Activated gamma-delta T cell (primary cell): ENCODE measurements at places on chromosomes 12 and 14.

GRCh38 chr12:105906561-105906960 lies 232.2 kb downstream of the NUAK1 start:
- DNase-seq, result no peak

- no peak for DNase-seq
These were observed 101.2 kb upstream of the NCOR2 start for GRCh38 chr12:124668602-124669001.

DNA sequence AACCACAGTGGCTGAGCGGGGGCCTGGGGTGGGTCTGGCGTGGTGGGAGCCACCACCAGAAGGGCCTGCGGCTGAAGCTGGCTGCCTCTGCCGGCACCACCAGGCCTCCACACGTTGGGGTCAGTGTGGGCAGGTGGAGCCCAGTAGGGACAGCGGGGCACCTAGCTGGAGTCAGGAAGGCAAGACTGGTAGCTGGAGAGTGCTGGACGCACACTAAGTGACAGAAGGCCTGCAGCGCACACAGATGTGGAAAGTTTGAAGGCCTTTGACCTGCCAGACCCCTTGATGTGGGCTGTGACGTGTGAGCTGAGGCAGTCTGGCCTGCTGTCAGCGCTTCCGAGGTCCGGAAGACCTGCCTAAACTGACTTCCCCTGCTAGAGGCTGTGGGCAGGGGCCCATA lies 26.3 kb downstream of the RIN3 start:
- DNase-seq, result no peak

DNA sequence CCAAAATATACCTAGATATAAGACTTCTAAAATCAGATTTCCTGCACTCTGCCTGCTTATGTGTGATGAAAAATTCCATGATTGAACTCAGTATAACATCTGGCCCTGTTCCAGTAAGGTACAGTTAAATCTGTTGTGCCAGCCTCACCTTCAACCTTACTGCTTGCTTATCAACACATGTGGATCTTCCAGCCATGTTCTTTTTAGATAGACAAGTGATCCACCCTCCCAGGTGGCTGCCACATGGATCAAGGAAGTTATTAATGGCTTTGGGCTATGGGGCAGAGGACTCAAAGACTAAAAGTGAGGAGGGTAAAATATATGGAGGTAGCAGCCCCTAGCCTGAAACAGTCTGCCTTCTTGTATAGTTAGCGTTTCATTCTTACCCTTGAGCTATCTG lies 25.3 kb upstream of the MAGOHB start:
- no peak for DNase-seq

- DNase-seq, result no peak
These were observed 96.5 kb downstream of the LGMN start for GRCh38 chr14:92651758-92652406.

- no peak for DNase-seq
These were observed 60.3 kb downstream of the ATP2B1 start for GRCh38 chr12:89648211-89648930.

DNA sequence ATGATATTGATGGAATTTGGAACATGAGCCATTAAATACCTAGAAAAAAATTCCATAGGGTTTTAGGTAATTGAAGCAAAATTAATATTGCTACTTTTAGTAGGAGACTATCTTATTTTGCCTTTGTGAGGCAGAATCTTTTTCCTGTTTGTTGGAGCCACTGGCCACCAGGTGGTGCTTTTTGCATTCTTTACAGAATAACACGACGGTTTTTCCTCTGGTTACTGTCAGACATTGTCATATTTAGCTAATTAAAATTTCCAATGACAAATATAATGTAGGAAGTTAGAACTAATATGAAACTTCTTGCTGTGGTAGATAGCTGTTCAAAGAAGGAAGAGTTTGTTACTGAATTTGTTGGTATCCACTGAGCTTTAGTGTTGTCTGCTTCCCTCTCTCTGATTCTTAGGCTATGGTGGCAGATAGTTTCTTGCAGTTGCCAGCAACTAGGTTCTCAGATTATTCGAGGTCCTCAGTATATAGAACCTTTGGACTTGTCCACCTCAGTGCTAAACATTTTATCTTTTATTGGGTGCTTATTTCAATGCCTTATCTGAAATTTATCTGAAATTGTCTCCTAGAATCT lies 25.7 kb downstream of the RAB21 start:
- no peak for DNase-seq

- no peak for DNase-seq
These were observed 158.9 kb downstream of the FBXL14 start for GRCh38 chr12:1435456-1435855.

DNA sequence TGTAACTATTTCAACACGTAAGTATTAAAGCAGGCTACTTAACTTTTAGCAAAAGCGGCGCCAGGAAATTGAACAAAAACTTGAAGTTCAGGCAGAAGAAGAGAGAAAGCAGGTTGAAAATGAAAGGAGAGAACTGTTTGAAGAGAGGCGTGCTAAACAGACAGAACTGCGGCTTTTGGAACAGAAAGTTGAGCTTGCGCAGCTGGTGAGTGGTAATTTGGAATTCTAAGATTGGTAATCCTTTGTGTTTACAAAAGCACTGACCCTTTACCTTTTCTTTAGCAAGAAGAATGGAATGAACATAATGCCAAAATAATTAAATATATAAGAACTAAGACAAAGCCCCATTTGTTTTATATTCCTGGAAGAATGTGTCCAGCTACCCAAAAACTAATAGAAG lies 4.0 kb downstream of the PNN start:
- no peak for DNase-seq

- DNase-seq, result no peak
These were observed 9.3 kb downstream of the ST8SIA1 start for GRCh38 chr12:22325218-22325617.

GRCh38 chr14:75046899-75047298 lies 4.4 kb downstream of the MLH3 start:
- no peak for DNase-seq

GRCh38 chr14:24072436-24072835 lies 1.1 kb downstream of the CPNE6 start:
- DNase-seq, result no peak

DNA sequence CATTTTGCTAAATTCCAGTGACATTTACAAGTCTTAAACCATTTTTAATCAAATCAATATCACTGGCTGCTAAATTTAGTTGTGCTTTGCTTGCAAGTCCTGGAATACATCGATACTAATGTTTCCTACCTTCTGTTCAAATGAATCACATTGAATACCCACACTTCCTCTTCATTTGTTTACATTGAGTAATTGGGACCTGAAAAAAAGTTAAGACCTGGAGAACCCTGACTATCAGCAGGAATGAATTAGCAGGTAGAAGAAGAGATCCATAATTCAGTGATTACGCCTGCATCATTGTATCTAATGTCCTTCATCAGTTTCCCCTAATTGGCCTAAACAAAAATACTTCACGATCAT lies 369.3 kb downstream of the ETNK1 start:
- no peak for DNase-seq

GRCh38 chr14:31550589-31550988 lies 10.6 kb upstream of the NUBPL start:
- DNase-seq, result no peak

- no peak for DNase-seq
These were observed 156.1 kb downstream of the VRK1 start for GRCh38 chr14:96953087-96953874.

DNA sequence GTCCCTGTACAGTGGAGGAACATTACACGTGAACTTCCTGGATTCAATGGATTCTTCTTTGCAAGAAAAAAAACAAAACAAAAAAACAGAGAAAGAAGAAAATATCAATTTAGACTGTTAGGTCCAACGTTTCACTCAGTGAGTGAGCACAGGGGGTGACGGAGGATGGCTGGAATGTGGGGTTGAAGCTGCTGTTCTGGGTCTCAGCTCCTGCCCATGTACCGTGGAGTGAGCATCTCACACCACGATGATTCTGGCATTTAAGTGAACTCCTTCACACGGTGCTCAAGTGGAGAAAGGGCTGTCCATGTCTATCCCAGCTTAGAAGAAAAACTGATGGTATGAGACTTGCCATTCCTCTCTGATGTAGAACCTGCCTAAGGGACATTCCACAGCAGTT lies 23.2 kb downstream of the CCND2 start:
- DNase-seq, result no peak

- DNase-seq, result no peak
These were observed 305.4 kb upstream of the SEL1L start for GRCh38 chr14:81839056-81839455.

DNA sequence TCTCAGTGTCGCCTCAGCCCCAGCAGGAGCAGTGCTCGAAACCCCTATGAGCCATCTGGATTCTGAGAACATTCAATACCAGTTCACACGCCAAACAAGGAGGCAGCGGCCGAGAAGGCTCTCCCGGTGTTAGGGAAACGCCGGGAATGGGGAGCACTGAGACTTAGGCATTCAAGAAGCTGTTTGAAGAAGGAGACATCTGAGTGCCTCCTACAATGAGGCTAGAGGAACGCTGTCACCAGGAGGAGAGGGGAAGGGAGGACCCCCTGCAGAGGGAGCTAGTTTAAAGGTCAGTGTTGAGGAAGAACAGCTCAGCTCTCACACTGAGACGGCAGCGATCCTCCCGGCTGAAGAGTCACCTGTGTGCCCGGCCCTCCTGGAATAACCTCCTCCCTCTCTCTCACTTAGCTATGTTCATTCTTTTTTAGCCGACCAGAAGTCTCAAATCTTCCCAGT lies 69.9 kb downstream of the SERPINA3 start:
- DNase-seq, result no peak

GRCh38 chr14:95545515-95546168 lies 10.8 kb downstream of the GLRX5 start:
- DNase-seq, result no peak

GRCh38 chr12:95730457-95730856 lies 60.1 kb downstream of the NTN4 start:
- no peak for DNase-seq

DNA sequence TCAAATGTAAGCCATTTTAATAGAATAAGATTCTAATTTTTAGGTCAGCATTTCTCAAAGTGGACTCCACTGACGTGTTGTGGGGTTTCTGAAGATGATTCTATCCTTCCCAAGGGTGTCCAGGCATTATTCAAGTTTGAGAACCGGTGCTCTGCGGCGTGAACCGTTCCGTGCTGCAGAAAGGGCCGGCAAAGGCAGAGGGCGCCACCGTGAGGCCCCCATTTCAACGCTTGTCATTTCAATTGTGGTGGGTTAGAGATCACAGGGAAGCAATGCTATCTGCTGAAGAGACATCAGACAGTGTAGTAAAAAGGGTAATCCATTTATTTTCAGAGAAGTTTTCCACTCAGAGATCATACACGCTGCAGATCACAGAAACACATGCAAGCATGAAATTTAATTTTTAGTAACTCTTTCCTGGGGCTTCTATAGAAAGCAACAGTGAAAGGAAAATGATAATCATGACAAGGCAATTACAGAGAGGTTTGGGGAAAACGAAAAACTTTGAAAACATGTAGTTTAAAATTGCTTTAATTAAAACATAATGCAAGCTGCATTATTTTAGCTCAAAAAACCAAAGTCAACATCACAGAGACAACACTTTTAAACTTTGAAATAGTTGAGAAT lies 201.7 kb downstream of the EXOC5 start:
- no peak for DNase-seq

DNA sequence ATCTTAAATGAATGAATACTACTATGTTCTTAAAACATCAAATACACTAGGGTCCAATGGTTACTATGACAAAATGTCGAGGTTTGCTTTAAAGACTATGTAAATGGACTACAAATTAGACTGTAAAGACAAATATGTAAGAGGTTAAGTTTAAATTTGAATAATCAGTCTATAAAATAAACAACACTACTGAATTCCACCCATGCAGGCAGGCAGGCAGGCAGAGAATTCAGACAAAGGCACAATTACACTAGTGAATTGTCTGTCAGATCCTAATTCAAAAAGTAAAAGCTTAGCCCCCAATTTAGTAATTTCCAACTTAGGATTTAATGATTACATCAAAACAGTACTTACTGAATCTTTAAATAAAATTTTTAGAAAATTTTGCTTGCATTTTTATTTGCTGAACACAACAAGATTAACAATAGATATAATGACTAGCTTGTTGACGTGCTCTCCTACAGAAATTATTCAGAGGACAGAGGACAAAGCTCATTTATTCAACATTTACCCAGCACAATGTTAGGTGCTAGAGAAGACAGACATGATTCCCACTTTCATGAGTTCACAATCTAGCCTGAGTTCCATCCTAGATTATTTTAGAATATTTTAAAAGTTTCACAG lies 97.4 kb downstream of the CDK17 start:
- DNase-seq, result no peak

DNA sequence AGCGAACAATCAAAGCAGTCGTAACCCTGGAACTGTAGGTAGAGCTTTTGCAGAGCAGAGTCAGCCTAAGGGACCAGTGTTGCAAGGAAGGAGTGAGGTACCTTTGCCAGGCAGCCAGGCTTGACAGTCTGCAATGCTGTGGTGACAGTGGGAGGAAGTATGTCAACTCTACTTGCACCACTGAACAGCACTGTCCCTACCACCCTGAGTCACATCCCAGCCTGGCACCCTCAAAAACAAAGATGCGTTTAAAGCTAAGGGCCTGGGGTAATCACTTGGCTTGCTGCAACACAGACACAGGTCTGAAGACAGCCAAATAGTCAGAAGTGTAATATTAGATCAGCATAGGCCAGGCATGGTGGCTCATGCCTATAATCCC lies 141.9 kb downstream of the DPF3 start:
- DNase-seq, result no peak

- DNase-seq, result no peak
These were observed 5.8 kb upstream of the TBPL2 start for GRCh38 chr14:55446127-55446736.

DNA sequence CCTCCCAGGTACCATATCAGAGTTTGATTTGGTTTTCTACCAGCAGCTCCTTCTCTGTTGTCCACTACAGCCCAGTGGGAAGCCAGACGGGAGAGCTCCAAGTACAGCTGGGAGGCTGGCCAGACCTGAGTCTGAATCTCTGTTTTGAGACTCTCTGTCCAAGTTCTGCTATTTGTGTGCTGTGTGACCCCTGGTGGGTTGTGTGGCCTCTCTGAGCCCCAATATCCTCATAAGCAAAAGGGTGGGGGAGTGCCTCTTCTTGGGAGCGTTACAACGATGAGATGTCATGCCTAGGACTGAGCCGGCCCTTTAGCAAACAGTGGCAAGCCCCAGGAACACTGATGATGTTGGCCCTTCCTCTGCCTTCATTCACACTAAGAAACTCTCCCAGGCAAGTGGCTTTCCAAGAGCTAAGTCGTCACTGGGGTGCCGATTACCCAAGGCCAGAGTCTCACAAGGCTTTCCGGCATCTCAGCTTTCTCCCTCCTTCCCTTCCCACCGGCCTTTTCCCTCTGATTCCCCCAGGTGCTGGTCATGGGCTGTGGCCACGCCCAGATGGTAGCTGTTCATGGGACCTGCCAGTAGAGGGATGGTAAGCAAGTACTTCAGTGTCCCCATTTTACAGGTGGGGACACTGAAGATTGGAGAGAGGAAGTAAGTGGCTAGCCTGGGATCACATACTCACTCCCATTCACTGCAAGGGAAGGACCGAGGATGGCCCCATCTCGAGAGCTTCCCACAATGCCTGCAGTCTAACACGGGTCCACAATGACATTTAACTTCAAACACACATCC lies 47.7 kb downstream of the BCL11B start:
- no peak for DNase-seq

DNA sequence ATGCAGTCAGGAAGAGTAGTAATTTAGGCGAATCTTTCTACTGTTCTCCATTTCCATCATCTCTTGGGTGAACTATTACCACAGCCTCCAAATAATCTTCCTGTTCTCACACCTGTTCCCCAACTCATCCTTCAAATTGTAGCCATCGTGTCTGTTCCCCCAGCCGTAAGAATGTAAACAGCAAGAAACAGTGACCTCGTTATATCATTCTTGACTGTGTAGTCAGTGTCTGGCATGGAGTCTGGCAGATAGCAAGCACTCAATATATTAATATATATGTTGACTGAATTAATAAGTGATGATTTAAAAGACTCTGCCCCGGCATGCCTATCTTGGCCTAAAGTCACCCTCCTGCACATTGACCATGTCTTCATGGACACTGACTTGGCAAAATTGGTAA lies 20.3 kb downstream of the PDE6H start:
- no peak for DNase-seq
